DMS153 (cell line): ENCODE measurements at places on chromosomes 1 and 21.

DNA sequence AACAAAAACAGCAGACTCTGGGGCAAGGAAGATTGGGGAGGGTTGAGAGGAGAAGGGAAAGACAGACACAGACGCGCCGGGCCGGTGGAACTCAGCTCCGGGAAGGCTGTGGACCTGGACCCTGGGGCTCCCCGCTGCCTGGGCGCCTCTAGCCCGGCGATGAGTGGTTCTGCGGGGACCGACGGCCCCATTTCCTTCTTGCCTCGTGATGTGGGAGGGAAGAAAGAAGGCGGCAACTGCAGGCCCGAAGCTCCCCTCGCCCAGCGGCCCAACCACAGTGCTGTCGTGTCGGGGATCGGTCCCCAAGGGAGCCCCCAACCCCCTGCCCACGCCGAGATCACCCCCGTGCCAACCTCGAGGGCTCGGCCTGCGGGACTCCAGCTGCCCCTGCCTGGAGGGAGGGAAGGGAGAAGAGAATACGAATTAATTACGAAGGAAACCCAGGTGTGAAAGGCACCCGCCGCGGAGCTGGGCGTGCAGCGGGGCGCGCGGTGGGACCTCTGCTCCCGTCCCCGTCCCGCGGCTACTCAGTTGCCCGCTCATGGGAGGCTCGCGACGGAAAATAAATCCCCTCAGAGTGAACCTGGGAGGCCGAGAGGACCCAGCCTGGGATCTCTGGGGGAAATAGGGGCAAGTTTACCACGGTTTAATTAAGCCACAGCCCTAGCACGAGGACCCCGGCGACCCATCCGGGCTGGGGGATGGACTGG lies 7.4 kb downstream of the FOXD3 start:
- no peak for DNase-seq

GRCh38 chr1:14705824-14706223 lies 107.3 kb downstream of the KAZN start:
- DNase-seq = no peak

GRCh38 chr21:42601656-42602055 lies 51.8 kb upstream of the PDE9A start:
- DNase-seq = no peak

DNA sequence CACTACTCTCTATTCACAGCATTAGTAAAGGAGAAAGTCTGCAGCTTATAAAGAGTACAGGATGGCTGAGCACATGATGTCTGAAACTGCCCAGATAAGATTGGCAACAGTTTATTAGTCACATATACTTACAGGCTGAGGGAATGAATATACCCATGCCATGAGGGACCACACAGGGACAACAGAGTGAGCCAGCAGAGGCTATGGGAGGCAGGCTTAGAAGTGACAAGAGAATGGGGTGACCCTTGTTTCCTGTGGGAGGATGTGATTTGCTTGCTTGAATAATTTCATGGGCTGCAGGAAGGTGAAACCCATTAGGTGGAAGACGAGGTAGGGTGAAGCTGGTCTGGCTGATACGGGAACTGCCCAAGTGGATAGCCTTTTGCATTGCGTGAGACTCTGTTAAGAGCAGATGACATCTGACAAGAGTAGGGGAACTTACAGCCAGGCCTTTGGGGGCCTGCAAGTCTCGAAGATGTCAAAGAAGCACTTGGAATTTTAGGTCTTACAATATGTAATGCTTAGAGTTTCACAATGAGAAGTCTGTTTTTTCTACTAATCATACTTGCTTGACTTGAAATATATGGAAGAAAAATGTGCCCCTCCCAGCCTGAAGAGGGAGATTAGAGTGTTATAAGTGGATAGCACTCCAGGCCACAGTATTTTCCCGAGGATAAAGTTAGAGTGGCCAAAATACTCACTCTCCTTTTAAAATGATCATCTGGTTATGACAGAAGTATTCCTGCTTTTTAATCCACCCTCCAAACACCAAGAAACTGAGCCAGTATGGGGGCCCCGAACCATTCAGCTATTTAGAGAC lies 34.6 kb upstream of the TNFSF4 start:
- no peak for DNase-seq
